Hematopoietic multipotent progenitor cell (in vitro differentiated cells): ENCODE measurements at places on chromosomes 2 and 18. TPM values are rescaled to one million over a fixed set of nuclear protein-coding genes. Genes with fewer than 3 reads are reported as not detected.
A peak's percentile ranks its signal among the peaks of the same experiment; 100 is the strongest.

- DNase-seq: no peak
These were observed 447.0 kb downstream of the SOX11 start for GRCh38 chr2:6139142-6139541.

The UGT1A10 gene
- total RNA-seq: under 0.01 TPM

The MAP3K20 gene
- total RNA-seq: 10.2 TPM

The ANKRD30B gene
- total RNA-seq: not detected

DNA sequence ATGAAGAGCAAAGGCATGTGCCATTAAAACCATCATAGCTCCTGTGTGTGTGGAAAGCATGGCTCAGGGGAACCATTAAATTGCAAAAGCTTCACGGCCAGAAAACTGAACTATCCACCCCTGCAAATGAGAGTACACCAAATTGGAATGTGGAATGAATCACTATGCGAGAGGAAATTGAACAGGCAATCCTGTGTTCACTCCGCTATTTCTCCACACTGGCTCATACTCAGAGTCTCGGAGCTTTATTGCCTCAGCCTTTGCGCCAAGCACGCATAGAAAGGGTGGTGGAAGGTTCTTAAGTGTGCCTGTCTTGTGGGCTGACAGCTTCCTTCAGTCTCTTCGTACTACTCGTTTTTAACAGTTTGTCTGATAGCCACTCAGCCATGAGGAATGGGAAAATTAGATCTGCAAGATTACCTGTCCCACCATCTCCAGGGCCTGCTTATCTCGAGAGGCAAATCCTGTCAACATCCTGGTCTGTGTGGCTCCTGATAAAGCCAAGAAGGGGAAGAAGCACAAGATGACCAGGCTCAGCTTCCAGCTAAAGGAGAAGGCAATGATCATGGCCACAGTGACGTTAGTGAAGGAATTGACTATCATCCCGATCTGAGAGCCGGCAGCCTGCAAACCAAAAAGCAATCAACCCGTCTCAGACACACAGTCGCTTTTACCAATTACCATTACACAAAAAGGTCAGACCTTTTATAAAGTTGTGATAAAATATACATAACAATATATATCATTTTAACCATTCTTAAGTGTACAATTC lies 34.9 kb downstream of the G6PC2 start:
- peak; percentile 50 for DNase-seq

- no peak for DNase-seq
These were observed 5.5 kb upstream of the NPAS2 start for GRCh38 chr2:100814453-100814852.

- DNase-seq: no peak
These were observed 225.7 kb upstream of the SPOPL start for GRCh38 chr2:138275881-138276280.

The INHA gene
- total RNA-seq: 0.27 TPM

DNA sequence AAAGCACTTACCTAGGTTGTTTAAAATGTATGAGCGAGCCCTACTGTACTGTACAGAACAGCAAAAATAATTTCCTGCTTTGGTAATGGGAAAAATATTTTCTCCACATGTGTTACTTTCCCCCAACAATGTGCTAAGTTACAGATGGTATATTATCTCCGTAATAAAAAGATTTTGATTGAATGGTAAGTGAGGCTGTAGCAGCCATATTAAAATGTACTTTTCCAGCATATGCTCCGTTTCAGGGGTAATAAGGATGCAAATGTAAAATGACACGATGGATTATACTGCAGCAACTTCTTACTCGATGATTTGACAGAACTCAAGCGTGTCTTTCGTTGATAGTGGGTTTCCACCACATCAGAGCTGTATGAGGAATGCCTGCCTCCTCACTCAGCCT lies 50.5 kb downstream of the OSBPL6 start:
- DNase-seq: no peak

DNA sequence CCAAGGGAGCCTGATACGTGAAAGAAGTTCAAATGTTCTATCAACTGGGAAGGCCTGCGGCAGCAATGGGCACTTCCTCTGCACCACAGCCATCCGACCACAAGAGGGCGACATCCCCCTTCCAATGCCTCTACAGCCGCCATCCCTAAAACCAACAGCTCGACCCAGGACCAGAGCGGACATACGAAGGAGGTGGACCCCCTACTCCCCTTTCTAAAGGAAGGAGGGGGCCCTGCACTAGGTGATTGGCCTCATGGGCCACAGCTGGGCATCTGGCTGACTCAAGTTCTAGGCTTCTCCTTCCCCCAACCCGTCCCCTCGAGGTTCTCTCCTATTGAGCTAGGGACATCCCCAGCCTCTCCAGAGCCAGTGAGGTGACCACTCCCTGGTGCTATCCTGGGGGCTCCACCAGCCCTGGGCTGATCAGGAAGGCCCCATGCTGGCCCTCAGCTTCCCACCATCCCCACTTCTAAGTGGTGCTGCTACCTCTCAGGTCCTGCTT lies 217.2 kb downstream of the TNS1 start:
- DNase-seq: peak; percentile 79

DNA sequence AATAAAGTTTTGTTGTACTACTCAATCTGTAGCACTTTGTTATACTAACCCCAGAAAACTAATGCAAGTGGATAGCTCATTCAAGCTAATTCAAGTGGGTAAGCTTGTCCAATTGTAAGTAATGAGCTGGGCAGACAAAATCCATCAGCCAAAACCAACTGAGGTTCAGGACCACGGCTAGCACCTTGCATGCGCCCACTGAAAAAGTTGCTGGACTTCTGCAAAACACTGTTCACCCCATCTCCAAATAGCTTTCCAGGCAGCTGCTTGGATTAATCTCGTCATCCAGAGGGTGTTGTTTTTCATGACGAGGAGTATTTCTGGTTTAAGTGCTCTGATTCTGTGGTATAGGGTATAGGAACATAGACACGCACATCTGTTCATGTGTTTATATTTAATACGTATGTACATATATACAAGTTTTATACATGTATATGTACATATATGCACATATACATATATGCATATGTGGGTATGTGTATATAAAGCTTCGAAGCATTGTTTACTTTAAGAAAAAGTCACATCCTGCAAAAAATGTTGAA lies 307.5 kb downstream of the GALR1 start:
- peak; percentile 2 for DNase-seq

- DNase-seq: no peak
These were observed 11.3 kb downstream of the TMEM247 start for GRCh38 chr2:46490521-46491141.

DNA sequence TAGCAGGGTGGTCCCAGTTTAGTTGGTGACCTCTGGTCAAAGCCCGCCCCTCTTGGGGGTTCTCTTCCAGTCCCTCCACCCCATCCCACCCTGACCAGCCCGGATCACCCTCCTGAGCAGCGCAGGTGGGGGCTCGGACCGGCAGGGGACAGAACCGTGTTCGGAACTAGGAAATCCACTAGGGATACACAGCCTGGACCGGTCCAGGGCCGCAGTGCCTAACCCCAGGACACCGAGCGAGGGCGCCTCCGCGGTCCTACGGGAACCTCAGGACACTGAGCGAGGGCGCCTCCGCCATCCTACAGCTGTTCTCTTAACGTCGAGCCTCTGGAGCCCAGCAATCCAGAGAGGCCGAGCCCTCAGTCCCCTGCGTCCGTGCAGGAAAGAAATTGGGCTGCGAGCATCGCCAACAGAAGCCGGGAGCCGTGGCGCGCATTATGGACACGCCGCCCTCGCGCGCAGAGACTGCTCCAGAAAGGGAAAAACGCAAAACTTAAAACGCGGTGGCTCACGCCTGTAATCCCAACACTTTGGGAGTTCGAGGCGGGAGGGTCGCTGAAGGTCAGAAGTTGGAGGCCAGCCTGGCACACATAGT lies 8.5 kb downstream of the RAX start:
- no peak for DNase-seq

DNA sequence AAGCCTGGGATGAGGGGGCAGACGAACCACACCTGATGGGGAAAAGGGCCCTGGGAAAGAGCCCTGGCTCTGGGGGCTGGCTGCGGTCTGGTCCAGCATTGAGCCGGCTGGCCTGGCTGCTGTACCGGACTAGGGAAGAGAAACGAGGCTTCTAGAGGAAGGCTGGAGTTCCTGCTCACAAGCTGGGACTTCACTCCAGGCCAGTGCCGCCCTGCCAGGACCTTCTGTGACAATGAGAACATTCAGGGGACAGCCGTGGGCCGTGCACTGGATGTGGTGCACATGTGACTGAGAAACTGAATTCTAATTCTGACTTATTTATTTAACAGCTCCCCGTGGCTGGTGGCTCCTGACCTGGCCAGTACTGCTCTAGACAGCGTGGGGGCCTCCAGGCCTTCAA lies 269.3 kb downstream of the HDAC4 start:
- DNase-seq: no peak

The NLRC4 gene
- total RNA-seq: 0.27 TPM
